ENCODE measurements at places on chromosomes 11 and 22.

DNA sequence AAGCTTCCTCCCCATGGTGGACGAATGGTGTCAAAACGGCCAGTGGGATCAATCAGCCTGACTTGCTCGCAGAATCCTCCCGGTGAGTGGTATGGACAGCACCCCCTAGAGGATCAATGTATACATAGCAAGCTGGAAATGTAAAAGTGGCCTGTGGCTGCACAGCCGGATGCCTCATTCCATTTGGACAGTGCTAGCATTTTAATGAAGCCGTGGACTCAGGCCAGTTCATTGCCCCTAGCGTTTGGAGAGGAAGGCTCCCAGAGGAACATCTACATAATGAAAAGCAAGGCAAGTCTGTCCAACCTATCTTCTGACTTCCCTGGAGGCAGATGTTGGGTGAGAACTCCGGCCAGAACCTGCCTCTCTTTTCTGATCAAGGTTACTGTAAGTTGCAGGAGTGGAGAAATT, 942.3 kb downstream of the NTM start:
- DNase-seq = no peak

DNA sequence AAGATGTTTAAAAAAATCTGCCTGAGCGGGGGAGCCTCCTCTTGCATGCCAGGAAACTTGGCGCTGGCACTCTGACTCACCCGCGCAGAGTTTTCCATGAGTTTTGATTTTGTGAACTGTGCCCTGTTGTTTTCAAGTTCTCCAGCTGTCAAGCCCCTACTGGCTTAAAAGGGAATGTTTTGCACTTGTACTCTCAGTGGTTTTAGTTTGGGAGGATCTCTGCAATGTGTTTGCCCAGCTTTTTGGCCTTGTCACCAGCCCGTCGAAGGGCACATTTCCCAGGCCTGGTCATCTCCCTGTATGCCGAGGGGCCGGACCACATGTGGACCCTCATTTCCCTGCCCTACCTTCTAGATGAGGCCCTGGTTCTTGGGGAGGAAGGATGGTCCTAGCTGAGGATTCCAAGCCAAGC, 12.2 kb downstream of the MRGPRF start:
- DNase-seq = no peak

GRCh38 chr11:3831378-3832239, 9.2 kb downstream of the RHOG start:
- DNase-seq = no peak

GRCh38 chr22:46212195-46212594, 37.9 kb downstream of the CDPF1 start:
- DNase-seq = no peak

DNA sequence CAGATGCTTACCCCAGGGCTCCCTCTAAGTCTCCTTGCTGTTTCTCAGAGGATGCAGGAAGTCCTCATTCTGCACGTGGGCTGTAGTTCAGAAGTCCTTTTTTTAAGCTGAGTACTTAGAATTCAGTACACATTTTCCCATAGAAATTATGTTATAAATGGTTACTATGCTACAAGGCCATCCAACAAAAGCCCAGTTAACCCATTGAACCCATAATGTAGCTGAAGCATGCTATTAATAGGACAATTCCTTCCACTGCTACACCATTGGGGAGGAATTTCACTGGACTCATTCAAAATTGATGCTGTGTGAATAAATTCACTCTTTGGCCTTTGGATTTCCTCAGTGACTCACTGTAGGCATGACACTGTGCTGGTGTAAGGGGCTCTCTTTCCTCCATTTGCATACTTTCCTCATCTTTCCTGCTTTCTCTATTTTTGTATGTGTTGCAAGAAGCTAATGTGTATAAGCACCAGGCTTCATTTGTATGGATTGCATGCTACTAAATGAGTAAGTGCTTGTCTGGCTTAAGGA, 148.0 kb downstream of the NTM start:
- DNase-seq = no peak

DNA sequence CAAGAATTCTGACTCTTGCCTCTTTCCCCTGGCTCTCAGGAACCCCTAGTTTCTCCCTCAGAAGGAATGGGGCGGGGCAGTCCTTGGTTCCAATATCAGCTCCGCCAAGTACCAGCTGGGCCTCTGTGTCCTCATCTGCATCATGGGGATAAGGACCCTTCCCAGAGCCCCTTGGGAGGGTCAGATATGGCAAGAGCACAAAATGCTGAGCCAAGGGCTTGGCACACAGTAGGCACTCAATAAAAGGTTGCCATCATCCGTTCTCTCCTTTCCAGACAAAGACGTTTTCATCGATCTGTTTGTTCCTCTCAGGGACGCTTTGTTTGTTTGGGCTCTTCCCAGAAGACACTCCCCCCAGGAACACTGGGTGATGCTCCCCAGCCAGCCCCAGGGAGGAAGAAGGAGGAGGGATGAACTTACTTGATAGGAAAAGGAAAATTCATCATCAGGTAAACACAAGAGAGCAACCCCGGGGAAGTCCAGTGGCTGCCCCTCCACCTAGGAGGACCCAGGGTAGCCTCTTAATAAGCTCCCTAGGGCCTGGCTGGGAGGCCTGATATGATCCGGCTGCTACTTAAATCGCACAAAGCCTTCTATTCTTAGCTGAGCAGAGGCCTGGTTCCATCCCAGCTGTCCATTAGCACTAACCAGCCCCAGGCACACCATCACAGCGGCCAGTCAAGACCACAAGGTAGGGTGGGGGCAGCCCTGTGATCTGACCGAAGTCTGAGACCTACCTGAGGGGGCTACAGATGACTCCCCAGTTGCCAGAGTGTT, 19.6 kb downstream of the GDPD5 start:
- no peak for DNase-seq

DNA sequence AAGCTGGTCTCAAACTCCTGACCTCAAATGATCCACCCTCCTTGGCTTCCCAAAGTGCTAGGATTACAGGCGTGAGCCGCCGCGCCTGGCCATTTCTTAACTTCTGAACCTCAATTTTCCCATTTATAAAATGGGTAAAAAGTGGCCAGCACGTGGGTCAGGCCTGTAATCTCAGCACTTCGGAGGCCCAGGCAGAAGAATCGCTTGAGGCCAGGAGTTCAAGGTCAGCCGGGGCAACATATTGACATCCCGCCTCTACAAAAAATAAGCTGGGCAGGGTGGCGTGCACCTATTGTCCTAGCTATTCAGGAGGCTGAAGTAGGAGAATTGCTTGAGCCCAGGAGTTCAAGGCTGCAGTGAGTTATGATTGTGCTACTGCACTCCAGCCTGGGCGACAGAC, 6.5 kb upstream of the DDX6 start:
- DNase-seq = no peak

DNA sequence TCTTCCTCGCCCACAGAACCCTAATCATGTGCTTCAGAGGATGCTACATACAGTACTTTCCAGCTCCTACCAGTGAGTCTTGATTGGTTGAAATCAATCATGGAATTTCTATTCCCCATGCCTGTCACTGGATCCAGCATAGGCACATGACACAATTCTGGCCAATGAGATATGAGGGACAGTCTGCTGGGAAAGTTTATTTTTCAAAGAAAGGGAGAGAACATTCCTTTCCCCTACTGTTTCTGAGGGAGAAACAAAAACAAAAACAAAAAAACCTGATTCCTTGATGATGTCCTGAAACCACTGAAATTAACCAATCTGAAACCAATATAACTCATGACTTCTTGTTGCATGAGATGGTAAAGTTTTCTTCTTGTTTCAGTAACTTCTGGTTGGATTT, 3.3 kb upstream of the RCN1 start:
- DNase-seq = no peak

GRCh38 chr11:118544010-118544646, 13.1 kb downstream of the TMEM25 start:
- no peak for DNase-seq

- DNase-seq = no peak
Observed at GRCh38 chr22:25956801-25957200, 212.5 kb upstream of the SEZ6L start.

- no peak for DNase-seq
Observed at GRCh38 chr11:39434466-39434865, 2025.0 kb downstream of the LRRC4C start.

DNA sequence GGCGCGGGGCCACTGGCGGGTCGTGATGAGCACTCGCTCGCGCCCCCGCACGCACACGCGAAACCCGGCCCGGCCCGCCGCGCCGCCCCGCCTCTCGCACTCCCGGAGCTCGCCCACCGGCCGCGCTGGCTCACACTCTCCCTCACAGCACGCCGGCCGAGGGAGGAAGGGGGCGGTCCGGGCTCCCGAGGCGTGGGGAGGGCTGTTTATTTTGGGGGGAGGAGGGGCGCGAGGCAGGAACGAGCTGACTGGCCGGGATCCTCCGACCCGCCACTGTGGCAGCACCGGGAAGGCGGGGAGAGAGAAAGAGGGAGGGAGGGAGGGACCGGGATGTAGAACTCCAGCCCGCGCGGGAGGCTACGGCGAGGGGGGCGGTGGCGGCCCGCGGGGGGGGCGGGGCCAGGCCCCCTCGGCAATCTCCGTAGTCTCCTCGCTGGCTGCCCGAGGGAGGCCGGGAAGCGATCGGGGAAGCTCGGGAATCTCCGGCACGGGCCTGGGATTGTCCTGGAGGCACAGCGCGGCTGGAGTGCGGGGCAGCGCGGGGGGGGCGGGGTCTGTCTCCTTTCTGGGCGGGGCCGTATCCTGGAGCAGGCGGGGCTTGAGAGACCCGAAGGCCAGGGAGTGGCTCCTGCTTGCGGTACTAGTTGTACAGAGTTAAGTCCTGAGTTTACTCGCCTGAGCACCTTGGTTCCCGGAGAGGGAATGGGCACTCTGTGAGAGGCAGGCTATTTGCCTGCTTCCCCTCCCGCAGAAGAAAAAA, at the start of gene RBFOX2:
RBFOX2 (minus strand) TSS at position 179 of the 760 bp plus-strand sequence. CDS start 399 bp downstream, outside the sequence.
- DNase-seq = peak; percentile 78

DNA sequence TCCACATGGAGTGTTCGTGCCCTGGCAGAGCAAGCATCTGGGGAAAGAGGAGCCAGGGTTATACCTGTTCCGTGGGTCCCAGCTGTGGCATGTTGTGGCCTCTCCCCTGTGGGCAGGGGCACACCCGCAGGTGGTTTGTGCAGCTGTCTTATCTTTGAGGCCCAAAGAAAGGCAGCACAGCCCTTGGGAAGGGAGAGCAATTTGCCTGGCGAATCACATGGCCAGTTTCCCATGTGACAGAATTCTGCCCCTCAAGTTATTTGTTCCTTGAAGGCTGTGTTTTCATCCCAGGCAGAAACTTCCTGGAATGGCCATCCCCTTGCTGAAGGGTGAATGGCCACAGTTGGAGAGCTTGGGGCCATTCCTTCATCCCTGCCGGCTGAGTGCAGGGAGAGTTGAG, 16.4 kb upstream of the COX8A start:
- no peak for DNase-seq

- DNase-seq = no peak
Observed at GRCh38 chr11:30483056-30483455, 103.1 kb downstream of the MPPED2 start.

GRCh38 chr11:124474779-124475178, 29.3 kb upstream of the OR8B8 start:
- DNase-seq = no peak

DNA sequence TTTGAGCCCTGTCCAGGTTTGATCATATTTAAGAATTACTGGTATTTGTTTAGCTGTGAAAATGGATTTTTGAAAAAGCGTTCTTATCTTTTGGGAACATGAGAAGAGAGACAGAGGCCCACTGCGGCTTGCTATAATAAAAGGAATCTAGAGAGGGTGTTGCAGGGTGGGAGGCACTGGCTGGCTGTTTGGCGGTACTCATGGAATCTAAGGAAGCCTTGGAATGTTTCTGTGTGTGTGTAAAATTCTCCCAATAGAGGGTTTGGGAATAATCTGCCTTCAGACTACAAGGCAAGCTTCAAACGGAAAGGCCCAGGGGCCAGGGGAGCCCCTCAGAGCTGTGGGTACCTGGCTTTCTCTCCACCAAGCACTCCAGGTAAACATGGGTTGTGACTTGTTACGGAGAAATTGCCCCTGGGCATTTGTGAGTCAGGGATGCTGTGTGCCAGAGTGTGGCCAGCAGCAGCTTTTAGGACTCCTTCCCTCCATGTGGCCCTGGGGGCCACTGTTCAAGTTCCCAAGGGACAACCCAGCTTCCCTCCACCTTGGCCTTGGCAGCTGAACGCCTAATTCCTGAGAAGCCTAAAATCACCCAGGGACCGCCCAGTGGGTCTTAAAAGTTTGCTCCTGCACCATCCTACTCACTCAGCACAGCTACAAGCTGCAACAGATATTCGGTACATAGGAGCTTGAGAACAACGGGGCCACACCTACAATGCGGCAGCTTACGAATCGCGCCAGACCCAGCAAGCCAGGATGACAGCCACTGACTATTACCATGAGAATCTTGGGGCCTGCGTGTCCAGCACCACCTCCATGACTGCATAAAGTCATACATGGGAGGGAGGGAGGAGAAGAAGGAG, 14.1 kb upstream of the SYT8 start:
- no peak for DNase-seq

- no peak for DNase-seq
Observed at GRCh38 chr11:3087373-3087772, 30.1 kb upstream of the CARS1 start.

- no peak for DNase-seq
Observed at GRCh38 chr22:44543362-44543761, 45.3 kb upstream of the RTL6 start.

Measured in activated T-cell treated with anti-CD3 and anti-CD28 coated beads for 48 hours (primary cell).